ENCODE measurements at places on chromosomes 13 and 19. TPM values are rescaled to one million over a fixed set of nuclear protein-coding genes. Genes with fewer than 3 reads are reported as not detected.
A peak's percentile ranks its signal among the peaks of the same experiment; 100 is the strongest.

Gene TNFRSF19
- 25.9 TPM for total RNA-seq

Gene ZNF101
- total RNA-seq: 4.2 TPM

GRCh38 chr13:35260316-35260715 lies 216.2 kb downstream of the MAB21L1 start:
- no peak for DNase-seq

DNA sequence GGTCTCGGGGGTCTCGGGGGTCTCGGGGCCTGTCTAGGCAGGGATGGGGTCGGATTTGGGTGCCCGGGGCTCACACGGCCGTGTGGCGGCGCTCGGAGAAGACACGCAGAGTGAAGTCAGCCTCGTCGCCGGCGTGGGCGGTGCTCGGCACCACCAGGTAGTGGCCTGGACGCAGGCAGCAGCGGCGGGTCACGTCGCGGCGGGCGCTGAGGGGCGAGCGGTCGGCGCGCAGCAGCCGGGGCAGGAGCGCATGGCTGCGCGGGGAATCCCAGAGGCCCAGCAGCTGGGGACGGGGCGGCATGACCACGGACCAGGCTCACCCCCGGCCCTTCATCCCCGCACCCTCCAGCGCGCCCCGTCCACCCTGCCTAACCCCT lies 8.2 kb downstream of the CAPN12 start:
- peak; percentile 33 for DNase-seq

GRCh38 chr13:26476782-26477142 lies 80.7 kb upstream of the WASF3 start:
- DNase-seq: no peak

DNA sequence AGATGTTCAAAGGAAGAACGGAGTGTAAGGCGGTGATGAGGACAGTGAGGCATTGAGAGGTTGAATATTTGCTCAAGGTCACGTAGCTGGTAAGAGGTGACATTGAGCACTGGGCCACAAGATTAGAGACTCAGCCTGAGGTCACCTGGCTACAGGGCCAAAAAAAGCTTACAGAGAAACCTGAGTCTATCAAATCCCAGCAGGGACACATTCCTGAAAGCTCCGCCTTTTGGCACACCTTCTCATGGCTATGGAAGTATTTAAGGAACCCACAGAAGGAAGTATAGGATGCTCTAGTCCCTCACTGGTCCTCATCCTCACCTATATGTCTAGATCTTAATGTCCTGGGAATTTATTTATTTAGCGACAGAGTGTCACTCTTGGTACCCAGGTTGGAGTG lies 17.4 kb downstream of the ZNF586 start:
- no peak for DNase-seq
